ENCODE measurements at places on chromosomes 16 and 17.

DNA sequence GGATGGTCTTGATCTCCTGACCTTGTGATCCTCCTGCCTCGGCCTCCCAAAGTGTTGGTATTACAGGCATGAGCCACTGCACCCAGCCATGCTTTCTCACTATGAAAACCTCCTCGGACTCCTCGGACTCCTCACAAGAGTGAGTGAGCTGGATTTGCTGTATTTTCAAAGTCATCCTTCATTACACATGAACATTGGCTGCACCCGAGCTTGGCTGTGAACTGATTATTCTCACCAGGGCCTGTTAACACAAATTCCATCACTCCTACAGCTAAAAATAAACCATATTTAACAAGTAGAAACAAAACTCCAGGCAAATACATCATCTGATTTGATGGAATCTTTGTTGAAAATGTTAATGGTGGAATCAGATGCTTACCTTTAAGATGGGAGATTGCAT is 50.3 kb downstream of the PITPNC1 start:
- DNase-seq = no peak

DNA sequence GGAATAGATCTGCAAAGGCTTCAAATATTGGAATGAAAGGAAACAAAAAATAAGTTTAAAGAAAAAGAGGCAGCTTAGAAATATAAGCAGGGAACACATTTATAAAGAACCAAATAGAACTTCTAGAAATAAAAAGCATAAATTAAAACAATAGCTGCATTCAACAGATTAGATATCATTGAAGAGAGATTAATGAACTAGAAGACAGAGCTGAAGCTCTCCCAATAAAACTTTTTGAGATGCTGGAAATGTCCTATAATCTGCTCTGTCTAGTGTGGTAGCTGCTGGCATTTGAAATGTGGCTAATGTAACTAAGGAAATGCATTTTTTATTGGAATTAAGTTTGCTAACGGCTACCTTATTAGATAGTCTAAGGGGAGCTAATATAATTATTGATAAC is 115.6 kb downstream of the MAP2K4 start:
- DNase-seq = no peak

- no peak for DNase-seq
Measured at GRCh38 chr17:67773246-67773645, 52.1 kb upstream of the BPTF start.

DNA sequence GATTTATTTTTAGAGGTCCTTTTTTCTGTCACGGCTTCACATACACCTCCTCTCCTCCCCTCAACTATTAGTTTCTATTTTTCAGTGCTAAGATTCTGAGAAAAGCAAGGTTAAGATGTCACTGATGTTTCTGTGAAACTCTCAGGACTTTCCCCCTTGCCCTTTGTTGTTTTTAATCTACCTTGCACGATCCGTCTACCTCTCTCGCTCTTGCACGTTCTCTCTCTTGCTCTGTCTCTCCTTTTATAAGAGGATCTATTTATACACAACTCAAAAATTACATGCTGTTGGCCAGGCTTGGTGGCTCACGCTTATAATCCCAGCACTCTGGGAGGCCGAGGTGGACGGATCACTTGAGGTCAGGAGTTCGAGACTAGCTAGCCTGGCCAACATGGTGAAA is 43.6 kb downstream of the RPA1 start:
- no peak for DNase-seq

DNA sequence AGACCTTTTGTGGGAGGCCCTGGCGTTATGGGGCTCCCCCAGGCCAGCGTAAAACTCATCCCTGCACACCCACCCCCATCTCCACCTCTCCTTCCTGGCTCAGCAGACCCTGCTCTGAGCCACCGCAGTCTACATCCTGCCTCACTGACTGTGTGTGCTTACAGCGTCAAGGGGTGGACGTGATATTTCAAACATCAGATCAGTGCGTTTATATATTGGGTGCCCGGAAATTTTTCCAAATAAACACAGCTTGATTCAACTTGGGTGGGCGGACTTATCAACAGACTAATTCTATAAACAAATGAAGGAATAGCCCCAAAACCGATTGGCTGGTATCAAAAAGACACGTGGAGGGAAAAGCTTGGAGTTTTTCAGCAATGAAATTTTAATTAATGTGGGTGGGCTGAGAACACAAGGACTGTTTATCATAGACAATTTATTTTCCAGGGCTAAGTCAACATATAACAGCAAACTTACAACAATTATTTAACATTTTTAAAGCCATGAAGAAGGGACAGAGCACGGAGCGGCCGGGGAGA is at the start of gene FOXL1:
FOXL1 (plus strand) TSS at position 489 of the 539 bp plus-strand sequence. CDS start 175 bp downstream, outside the sequence.
- DNase-seq = no peak

DNA sequence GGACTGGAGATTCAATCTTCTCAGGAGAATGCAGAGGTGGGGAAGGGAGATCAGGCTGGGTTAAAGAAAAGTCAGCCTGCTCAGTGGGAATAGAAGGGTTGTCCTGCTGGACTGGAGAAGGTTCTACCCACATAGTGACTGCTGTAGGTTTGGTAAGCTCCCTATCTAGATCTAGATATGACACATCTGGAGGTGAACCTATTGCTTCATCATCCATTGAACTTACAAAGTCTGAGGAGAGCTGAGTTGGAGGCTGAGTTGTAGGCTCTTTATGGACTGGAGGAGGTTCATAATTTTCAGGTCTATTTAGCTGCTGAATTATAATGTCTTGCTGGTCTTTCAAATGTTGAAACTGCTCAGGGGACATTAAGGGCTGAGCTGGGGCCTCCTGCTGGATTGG is 46.0 kb upstream of the NF1 start:
- DNase-seq = no peak

DNA sequence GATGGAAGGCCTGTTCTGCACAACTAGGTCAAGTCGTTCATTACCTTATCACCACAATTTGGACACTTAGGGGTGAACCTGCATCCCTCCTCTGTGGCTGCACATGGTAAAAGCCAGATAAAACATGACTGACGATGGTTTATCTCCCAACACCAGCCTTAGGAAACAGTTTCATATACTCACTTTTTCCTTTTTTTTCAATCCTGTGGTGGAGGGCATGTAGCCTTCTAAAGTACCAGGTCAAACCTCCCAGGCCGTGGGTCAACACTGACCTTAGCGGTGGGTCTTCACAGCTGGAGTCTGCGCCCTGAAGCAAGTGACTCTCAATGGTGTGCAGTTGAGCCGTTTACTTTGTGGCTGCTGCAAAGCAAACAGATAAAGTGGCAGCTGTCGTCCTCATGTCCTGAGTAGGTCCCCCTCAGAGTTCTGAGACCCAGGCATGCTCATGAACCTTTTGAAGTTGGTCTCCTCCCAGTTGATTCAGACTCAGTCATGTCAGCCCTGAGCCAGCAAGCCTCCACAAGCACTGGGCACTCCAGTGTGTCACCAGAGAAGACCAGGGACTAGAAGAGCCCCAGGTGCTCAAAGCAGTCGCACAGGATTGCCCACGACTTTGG is 5.9 kb downstream of the FAHD1 start:
- DNase-seq = no peak

Data from NCI-H1048 (cell line).